ENCODE measurements at places on chromosomes 7 and 10. TPM values are rescaled to one million over a fixed set of nuclear protein-coding genes. Genes with fewer than 3 reads are reported as not detected.

Gene VPS50
- total RNA-seq = 20.4 TPM

DNA sequence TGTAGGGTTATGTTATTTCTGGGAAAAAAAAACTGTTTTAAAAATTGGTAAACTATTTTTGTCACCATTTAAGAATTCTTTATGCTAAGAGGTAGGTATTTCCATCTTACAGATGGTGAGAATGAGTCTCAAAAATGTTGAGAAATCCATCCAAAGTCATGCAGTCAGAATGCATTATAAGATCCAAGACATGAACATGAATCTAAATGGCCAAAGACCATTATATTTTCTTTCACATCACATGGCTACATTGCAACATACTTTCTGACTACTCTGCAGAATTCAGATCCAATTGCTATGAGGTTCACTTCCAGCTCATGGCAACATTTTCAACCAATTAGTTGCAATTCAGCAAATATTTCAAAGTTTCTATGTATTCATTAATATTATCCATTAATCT is 181.2 kb downstream of the TWIST1 start:
- DNase-seq = no peak

- no peak for DNase-seq
Observed at GRCh38 chr10:122052701-122053100, 63.7 kb downstream of the TACC2 start.

DNA sequence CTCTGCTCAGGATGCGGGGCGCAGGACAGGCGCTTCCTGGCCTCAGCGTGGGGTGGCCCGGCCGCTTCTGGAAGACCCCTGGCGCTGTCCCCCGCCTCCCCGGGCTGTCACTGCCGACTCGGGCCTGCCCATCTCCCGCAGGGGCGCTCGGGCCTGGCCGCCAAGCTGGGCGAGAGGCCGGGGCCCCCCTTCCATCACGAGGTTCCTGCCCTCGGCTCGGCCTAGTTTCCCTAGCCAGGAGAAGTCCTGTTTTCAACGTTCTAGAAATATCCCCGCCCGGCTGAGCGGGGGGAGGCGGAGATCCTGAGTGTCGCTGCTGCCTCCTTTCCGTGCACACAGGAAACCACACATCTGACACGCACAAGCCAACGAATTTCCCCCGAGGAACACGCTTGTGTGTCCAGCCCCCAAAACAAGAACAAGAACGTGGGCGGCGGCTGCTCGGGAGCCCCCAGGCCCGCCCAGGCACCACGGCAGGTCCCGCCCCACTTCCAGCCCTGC is 33.7 kb downstream of the AP5Z1 start:
- no peak for DNase-seq

Gene ITIH5
- total RNA-seq = 3.5 TPM

DNA sequence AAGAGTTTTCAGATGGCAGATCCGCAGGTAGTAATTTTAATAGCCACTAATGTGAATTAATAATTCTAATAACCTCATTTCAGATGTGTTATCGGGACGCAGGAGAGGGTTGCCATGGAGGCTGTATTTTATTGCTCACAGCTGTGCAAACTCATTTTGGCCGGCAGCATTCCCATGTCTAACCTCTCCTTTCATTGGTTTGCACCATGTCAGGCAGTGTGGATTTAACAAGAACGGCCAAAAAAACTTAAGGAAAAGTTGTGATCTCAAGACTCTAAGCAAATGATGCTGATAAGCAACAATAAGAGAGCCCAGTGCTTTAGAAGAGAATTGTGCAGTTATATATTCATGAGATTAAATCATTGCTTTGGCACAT is 88.7 kb upstream of the NRP1 start:
- DNase-seq = no peak

Gene DUS4L
- 10.6 TPM for total RNA-seq

Gene DPYSL4
- 0.38 TPM for total RNA-seq

Gene TDRD1
- not detected for total RNA-seq

GRCh38 chr7:79034730-79035129 is 418.7 kb downstream of the MAGI2 start:
- no peak for DNase-seq

Gene ZNF488
- total RNA-seq = 0.17 TPM

Gene LDB1
- 13.2 TPM for total RNA-seq

DNA sequence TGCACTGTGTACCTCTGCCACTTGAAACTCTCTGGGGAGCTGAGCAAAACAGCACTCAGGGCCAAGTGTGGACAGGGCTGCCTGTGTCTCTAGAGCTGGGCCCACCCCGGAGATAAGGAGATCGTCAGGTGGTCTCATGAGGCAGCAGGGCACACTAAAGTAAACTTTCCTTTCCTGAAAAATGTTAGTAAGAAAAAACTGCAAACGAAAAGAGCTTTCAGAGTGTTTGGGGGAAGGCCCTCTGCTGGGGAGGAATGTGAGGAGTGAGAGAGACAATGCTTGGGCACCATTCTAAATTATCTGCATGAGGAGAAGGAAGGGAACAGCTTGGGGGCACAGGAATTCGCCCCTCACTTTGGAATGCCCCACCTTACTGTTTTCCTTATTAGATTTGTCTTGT is 127.7 kb downstream of the ATXN7L1 start:
- DNase-seq = no peak

DNA sequence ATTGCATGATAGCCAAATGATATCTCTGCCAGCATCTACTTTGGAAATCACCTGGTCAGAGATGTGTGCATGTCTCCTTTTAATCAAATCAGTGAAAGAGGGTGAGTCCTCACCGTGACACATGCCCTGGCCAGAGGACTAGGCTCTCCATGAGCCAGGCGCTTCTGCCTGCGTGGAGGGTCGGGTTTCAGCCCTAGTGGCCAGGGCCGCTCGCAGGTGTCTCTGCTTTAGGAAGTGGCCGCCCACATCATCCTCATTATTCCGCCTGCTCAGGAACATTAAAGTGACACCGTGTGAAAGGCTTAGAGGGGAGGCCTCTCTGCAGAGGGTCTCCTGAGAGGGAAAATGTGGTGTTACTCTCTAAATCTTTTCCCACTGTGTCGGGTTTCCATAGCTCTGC is 173.6 kb upstream of the PRKCQ start:
- DNase-seq = no peak

Gene SPDYE5
- not detected for total RNA-seq

- DNase-seq = no peak
Observed at GRCh38 chr7:1851721-1852516, 181.8 kb downstream of the ELFN1 start.

Gene ALKBH4
- total RNA-seq = 8.8 TPM

DNA sequence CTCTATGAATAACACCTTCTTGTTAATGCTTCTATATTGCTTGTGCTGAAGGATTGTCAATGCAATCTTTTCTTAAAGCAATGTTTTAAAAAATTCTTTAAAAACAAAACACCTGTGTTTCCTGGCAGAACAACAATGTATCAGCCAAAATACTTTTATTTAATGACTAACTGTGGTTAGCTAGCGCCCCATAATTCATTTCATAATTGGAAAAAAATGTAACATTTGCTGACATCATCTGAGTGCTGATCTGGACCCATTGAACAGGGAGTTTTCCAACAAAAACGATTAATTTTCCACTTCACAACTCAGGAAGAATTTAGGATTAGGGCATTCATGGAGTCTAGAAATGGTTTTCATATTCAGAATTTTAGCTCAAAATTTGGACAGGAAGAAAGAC is 137.6 kb upstream of the CDK6 start:
- no peak for DNase-seq

Gene GPR26
- not detected for total RNA-seq

DNA sequence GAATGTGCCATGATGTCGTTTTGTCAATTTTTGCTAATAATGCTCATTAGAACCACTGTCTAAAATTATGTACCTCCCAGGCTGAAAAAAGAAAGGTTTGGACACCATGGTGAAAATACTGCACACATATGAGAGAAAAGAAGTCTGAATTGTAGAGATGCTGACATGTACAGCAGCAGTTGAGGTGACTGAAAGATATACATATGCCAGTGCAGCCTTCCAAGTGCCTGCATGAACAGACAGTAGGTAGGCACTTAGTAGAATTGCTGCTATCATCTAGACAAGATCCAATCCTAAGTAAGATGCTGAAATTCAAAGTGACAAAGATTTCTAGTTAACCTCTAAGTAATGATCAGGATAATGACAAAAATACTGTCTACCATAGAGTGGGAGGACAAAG is 86.9 kb downstream of the SLC13A1 start:
- no peak for DNase-seq

Gene CTAGE15
- not detected for total RNA-seq

GRCh38 chr7:118734541-118734940 is 510.0 kb downstream of the ANKRD7 start:
- DNase-seq = no peak

- no peak for DNase-seq
Observed at GRCh38 chr10:27600930-27601329, 96.8 kb downstream of the RAB18 start.

Gene ZNF679
- total RNA-seq = not detected

Gene SPDYE8
- not detected for total RNA-seq

- DNase-seq = no peak
Observed at GRCh38 chr10:110162741-110163145, 44.7 kb upstream of the MXI1 start.

Gene ERVW-1
- not detected for total RNA-seq

Gene HYAL4
- not detected for total RNA-seq

Gene ANKRD16
- total RNA-seq = 5.4 TPM

- no peak for DNase-seq
Observed at GRCh38 chr7:131321656-131322055, 6.0 kb upstream of the MKLN1 start.

DNA sequence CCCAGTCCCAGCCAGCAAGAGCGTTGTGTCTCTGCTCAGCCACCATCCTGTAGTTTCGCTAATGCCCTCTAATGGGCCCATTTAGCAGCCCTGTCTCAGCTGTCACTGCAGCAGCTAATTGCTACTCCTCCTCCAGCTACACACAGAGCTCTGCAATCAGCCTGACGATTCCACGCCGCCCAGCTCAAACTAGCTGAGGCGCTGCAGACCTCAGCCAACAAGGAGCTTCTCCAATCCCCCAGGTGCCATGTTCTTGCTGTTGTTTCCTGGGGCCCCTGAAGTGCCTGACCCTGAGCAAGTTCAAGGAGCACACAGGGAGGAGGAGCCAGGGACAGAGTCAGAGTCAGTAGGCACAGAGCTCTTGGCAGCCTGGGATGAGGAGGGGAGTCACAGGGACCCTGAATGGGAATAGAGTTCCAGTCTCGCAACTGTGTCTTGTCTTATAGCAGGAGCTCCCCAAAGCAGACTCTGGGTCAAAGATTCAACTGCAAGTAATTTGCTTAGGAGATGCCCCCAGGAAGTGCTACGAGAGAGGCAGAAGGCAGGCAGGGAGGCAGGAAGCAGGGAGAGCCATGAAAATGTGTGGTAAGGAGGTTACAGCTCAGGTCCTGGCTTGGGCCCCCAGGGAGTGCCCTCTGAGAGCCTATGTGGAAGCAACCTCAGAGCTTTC is 135.8 kb upstream of the UNC5B start:
- no peak for DNase-seq

- DNase-seq = no peak
Observed at GRCh38 chr10:47296156-47296894, 3.7 kb upstream of the GDF10 start.

GRCh38 chr10:23918090-23918723 is 290.7 kb upstream of the KIAA1217 start:
- no peak for DNase-seq

GRCh38 chr10:530717-531116 is 158.8 kb downstream of the DIP2C start:
- no peak for DNase-seq

GRCh38 chr7:74344132-74344496 is 54.9 kb downstream of the CLIP2 start:
- no peak for DNase-seq

Gene PLAU
- 11.2 TPM for total RNA-seq

DNA sequence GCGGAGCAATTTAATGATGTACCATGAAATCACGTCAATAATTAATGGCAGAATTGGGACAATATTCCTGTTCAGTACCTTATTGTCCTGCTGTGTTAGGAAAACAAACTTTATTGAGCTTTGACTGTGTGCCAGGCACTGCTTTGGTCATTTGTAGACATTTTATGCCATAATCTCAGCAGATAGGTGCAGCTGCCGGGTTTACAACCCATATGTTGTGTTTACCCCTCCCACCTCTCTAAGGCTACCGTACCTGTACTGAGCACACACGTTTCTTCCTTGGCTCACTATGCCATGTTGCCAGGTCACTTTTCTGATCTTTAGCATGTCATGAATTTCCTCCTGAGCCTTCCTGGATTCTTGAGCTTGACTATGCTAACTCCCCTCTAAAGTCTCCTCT is 422.2 kb downstream of the PHTF2 start:
- DNase-seq = no peak

GRCh38 chr7:87528730-87529129 is 53.2 kb upstream of the ABCB4 start:
- no peak for DNase-seq

DNA sequence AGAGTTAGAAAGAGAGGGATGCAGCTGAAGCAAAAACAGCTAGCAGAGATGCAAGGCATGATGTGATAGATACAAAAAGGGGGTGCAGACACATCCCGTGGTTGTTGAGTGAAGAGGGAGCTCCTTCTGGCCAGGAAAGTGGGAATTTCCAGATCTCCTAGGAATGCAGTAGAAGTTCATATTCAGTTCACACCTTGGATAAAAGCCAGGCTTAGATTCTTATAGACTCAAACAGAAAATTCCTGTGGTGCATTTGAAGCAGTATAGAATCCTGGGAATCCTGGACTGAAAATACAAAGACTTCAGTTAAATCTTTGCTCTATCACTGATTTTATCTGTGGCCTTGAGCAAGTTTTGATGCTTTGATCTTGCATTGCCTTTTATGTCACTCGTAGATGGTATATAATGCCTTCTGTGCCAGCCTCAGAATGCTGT is 33.9 kb downstream of the SGPL1 start:
- peak; percentile 90 for DNase-seq

GRCh38 chr7:159102681-159103381 is 41.8 kb downstream of the VIPR2 start:
- no peak for DNase-seq

Gene PLXNA4
- 0.01 TPM for total RNA-seq

Gene CHST15
- 1.1 TPM for total RNA-seq

DNA sequence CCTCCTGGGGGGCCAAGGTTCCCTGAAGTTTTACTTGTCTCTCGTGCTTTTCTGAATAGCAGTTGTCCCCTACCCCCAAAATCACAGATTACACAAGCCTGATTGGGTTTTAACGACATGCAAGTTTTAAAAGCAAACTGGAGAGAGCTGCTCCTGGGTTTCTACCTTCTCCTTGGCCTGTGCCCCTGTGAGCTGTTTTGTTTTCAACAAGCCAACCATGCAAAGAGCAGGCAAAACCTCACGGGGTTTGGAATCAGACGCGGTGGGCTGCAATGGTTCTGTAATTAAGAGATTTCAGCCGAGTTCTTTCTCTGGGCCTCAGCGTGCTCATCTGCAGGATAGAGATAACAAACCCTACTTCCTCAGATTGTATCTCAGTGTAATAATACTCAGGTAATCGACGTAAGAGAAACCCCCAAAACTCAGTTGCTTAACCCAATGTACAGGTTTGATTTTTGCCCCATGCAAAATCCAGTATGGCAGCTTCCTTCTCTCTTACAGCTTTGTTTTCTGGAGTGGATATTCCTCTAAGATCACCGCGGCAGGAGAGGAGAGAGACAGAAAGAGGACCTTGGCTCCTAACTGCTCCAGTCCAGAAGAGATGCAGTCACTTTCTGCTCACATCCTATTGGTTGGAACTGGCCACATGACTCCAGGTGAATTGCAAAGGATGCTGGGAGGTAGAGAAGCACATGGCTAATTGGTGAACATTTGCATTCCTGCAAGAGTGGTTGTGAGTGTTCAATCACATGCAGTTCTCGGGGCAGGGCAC is 42.0 kb downstream of the MYL10 start:
- no peak for DNase-seq

Gene IL2RA
- not detected for total RNA-seq

Measured in HepG2 (cell line).